ENCODE measurements at places on chromosomes 13 and 19.
A peak's percentile ranks its signal among the peaks of the same experiment; 100 is the strongest.

DNA sequence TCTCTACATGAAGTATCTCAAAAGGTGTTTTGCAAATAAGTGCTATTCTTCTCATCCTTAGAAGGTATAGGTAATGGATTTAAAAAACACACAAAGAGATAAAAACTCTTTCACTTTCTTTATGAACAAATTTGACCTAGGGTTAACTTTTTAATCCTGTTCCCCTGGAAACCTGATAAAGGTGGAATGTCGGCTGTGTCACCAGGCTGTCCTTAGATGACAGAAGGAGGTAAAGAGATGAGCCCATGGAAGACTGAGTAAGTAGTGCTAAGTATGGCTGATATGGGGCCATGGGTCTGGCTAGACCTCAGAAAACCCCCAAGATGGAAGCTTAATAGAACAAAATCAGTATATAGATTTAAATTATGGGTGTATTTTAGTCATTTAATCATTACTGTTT is 153.8 kb upstream of the LSM14A start:
- no peak for DNase-seq

DNA sequence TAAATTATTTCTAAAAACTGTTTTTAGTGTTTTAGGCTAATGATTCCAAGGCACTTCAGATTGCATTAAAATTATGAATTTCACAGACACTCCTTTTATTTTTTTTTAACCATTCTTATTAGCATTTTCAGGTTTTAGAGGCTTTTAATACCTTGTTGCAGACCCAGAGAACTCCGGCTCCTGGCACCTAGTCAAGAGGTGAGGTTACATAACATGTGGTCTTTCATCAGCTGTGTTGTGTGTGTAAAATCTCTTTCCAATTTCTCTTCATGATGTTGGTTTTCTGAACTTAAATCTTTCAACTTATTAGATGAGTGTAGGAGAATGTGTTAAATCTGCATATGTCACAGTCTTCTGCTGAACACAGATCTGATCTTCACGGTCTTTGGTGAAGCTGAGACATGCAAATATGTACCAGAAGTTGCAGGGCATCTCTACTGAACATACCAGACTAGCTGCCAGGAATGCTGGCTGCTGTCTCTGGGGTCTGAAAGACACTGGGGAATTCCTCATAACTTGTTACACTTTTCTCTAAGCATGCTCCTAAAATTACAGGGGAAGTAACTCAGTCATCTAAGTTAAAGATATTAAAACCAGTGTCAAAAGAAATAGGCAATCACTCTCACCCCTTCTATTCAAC is 1165.3 kb downstream of the EFNB2 start:
- no peak for DNase-seq

DNA sequence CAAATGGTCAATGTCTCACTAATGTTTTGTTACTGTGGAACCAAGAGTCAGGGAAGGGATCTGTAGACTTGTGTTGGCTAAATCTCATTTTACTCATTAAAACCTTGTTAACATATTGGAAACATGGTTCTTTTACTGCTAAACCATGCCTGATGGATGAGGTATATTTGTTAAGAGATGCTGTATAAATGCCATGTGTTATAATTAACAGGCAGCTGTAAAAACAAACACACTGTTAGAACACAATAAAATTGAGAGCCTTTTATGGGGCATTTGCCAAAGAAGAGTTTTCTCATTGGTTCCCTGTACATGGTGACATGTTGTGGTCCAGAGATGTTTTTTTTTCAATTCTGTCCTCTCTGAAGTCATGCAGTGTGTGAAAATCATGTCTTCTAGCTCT is 121.9 kb downstream of the ESD start:
- no peak for DNase-seq

DNA sequence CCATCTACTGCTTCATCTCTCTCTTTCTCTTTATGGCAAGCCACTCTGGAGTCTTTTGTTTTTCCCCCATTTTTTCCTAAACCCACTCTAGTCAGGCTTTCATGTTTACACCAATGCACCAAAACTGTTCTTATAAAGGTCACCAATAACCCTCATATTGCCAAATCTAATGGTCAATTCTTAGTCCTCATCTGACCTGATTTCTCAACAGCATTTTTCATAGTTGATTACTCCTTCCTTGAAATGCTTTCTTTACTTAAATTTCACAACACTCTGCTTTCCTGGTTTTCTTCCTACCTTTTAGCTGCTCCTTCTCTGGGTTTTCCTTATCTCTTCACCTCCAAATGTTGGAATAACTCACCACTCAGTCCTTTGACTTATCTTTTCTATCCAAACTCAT is 47.9 kb downstream of the MICU2 start:
- no peak for DNase-seq

DNA sequence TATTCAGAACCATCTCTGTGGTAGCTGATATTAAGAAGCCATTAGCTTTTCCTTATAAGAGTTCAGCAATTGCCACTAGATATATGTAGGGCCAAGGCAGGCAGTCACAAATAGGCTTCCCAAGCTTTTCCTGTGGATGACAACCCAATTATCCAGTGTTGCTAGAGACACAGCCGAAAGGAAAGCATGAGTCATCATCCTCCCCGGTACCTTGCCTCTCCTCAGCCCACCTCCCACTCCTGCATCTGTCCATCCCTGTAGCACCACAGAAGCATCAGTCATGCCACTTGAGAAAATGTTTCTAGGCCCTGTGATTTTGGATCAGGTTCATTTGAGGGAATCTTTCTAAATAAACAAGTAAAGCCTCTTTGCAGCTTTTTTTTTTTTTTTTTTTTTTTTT is 204.3 kb downstream of the DNAJC15 start:
- DNase-seq = no peak

DNA sequence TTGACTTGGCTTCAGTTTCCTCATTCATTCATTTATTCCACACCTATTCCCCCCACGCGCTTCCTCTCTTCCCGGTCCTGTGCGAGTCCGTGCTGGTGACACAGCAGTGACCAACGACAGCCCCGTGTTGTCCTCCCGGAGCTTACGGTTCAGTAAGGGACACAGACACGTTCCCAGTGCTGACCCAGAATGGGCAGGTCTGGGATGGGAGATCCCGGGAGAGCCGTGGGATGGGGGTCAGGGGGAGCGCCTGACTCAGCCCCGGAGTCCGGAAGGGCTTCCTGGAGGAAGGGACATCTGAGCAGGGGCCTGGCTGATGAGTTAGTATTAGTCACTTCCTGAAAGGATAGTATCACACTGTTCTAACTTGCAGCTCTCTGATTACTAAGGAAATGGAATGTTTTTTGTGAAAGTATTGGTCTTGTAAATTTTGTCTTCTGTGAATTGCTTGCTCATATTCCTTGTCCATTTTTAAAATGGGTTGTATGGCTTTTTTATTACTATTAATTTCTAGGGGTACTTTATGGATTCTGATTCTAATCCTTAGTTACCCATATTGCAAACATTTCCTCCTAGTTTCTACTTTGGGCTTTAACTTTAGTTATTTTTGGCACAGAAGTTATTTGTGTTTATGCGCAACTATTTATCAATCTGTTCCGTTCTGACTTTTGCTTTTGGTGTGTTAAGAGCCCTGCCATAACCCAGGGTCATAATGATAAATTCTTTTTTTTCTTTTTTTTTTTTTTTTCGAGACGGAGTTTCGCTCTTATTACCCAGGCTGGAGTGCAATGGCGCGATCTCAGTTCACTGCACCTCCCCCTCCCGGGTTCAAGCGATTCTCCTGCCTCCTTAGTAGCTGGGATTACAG is 708 bp upstream of the ERCC1 start:
- DNase-seq = peak; percentile 83

DNA sequence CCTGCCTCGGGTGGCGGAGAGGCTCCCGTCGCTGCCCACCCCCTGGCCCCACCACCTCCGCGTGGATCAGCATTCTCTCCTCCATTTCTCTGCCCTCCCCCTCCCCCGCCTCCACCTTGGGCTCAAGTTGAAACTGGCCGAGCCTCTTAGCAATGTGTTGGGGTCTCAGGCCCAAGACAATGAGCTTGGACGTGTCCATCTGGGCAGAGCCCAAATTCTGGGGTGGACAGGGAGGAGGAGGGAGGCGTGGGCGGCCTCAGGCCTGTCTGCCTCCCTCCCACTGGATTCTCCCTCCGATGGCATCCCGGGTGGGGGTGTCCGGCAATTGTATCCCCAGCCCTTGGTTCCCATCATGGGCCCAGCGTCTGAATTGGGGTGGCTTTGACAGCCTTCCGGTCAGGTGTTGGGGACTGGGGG is 1.2 kb downstream of the CELF5 start:
- no peak for DNase-seq

GRCh38 chr13:42401376-42401775 is 129.4 kb downstream of the AKAP11 start:
- no peak for DNase-seq

DNA sequence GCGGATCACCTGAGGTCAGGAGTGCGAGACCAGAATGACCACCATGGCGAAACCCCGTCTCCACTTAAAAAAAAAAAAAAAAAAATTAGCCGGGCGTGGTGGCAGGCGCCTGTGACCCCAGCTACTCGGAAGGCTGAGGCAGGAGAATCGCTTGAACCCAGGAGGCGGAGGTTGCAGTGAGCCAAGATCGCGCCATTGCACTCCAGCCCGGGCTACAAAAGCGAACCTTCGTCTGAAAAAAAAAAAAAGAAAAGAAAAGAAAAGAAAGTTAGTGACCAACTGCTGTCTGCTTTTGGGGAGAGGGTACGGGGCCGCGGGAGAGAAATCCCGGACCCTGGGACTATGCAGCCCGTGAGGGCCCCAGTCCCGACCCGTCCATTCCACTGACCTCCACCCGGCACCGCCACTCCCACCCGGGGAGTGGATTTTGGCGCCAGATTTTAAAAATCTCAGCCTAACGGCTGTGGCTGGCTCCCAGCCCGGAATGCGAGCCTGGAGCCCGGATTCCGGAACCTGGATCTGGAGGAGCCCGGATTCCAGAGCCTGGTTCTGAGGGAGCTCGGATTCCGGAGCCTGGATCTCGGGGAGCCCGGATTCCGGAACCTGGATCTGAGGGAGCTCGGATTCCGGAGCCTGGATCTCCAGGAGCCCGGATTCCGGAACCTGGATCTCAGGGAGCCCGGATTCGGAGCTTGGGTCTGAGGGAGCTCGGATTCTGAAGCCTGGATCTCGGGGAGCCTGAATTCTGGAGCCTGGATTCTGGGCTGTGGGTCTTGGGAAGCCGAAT is 6.1 kb upstream of the LMNB2 start:
- DNase-seq = peak; percentile 86

- DNase-seq = no peak
Observed at GRCh38 chr19:19176950-19177349, 6.9 kb upstream of the MEF2B start.

DNA sequence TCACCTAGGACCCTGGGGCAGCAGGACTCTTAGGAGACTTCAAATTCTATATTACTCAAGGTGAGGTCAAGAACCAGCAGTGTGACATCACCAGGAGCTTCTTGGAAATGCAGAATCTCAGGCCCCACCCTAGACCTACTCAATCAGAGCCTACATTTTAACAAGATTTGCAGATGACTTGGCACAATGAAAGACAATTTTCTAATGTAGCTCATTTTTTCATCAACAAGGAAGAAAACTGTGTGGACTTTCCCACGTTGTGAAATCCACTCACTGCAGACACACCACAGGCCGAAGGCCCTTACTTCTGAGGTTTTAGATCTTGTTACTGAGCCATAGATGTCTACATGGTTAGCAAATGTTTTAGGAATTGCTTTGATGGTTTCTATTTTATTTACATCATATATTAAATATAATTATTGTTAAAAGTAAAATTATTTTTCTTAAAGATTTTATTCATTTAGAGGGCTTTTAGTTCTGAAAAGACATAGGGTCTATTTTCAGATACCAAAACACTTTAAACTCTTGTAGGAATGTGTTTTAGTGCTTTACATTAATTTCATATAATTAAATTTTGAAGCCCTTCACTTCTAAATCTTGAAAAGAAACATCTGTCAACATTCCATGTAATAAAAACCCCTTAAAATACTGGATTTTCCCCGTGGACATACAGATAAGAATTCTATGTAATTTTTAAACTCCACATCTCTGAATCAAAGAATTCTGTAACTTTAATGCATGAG is 18.5 kb upstream of the STARD13 start:
- no peak for DNase-seq

DNA sequence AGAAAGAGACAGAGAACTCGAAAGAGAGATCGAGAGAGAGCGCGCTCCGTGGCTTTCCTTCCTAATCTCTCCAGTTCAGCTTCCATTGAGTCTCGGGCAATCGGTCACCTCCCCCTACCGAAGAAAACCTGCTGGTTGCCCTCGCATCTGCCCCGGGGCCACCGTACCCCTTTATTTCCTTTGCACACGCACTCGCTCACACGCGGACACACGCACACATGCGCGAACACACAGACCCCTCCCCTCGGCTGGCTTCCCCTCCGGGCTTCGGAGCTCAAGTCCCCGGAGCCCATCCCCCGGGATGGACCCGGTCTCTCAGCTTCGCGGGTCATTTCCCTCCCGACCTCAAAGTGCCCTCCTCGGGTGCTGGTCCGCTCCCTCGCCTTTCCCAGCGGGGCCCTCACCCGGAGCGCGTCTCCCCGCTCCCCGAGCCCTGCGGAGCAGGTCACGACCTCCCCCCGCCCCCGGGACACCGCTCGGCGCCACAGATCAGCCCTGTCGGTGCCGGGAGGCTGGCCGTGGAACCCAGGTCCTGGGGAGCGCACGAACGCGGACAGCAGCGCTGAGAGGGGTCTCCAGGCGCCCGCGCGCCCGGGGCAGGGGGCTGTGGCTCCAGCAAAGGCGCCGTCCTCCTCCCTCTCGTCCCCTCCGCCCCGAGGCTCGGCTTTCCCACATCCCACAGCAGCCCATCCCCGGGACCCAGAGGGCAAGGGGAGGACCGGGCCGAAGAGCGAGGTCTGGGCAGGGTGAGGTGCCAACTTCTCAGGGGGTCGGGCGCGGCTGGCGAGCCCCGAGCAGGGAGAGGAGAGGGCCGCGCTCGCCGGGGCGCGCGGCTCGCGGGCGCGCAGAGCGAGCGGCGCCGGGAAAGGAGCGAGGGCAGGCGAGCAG is 1.8 kb downstream of the DACH1 start:
- no peak for DNase-seq

- DNase-seq = no peak
Observed at GRCh38 chr13:24074678-24075077, 85.8 kb upstream of the SPATA13 start.

DNA sequence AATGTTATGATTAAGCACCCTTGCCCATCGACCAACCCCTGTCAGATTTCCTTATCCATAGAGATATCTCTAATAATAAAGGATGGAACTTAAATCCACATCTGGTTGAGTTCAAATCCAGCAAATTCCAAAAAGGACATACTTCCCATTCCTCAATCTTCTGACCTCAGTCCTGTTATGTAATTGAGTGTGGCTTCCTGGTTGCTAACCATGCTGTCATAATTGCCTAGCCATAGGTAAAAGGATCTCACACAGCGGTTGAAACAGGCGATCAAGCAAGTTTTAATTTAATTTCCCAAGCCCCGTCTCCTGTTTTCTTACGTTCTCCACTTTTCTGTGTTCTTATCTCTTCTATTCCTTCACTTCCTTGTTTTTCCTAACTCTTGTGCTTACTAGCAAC is 550.3 kb downstream of the GPC6 start:
- DNase-seq = peak; percentile 13

GRCh38 chr13:106078191-106078590 is 457.3 kb downstream of the EFNB2 start:
- DNase-seq = no peak

GRCh38 chr19:45472563-45473366 is 5.0 kb downstream of the FOSB start:
- no peak for DNase-seq

Data from AG04450 (cell line).